ENCODE measurements at places on chromosomes 16 and 17.

GRCh38 chr17:81514739-81515529 lies 2.3 kb upstream of the ACTG1 start:
- DNase-seq, result no peak

GRCh38 chr17:2982854-2983253 lies 80.6 kb downstream of the OR1D5 start:
- DNase-seq, result no peak

- no peak for DNase-seq
Measured at GRCh38 chr17:15237106-15237425, 28.1 kb downstream of the PMP22 start.

GRCh38 chr16:1932050-1933028 lies 10.7 kb downstream of the MSRB1 start:
- DNase-seq, result no peak
